Esophagus squamous epithelium (tissue), 5 donors: ENCODE measurements at places on chromosomes 12 and 14. TPM values are rescaled to one million over a fixed set of nuclear protein-coding genes. Genes with fewer than 3 reads are reported as not detected.

The KCNK10 gene
- 1.2 TPM for total RNA-seq

DNA sequence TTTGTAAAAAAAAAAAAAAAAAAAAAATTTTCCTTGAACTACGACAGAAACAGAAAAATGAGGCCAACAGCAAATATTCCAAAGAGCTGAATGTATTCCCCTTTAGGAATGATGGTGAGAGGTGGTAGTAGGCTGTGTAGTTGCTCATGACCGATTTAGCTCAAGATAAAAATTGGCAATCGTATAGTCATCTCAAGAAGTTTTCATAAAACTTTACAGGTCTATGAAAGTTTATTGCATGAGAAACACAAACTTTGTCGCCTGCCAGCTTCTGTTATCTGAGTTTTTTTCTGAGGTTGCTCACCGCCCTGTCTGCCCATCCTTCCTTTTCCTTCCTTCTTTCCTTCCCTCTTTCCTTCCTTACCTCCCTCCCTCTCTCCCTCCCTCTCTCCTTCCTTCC, 605.5 kb downstream of the BCL11B start:
- no peaks in the 10 kb centered on the region for H3K27me3 ChIP-seq
- H3K4me3 ChIP-seq, result no peak overlapping the region
- no peaks in the 10 kb centered on the region for H3K36me3 ChIP-seq
- no peak overlapping the region for H3K27ac ChIP-seq

The LTBP2 gene
- 20.9 TPM for total RNA-seq

GRCh38 chr12:104520242-104520900, 63.6 kb downstream of the CHST11 start:
- H3K4me1 ChIP-seq, result peaks cover 33% of the 10 kb centered on the region
- H3K27me3 ChIP-seq, result no peaks in the 10 kb centered on the region
- no peak for DNase-seq
- H3K4me3 ChIP-seq, result no peak overlapping the region
- H3K27ac ChIP-seq, result no peak overlapping the region
- H3K36me3 ChIP-seq, result no peaks in the 10 kb centered on the region

GRCh38 chr12:69687390-69687789, 11.7 kb downstream of the BEST3 start:
- no peak overlapping the region for H3K27ac ChIP-seq
- H3K36me3 ChIP-seq, result no peaks in the 10 kb centered on the region
- no peaks in the 10 kb centered on the region for H3K27me3 ChIP-seq
- H3K4me1 ChIP-seq, result peaks cover 14% of the 10 kb centered on the region

DNA sequence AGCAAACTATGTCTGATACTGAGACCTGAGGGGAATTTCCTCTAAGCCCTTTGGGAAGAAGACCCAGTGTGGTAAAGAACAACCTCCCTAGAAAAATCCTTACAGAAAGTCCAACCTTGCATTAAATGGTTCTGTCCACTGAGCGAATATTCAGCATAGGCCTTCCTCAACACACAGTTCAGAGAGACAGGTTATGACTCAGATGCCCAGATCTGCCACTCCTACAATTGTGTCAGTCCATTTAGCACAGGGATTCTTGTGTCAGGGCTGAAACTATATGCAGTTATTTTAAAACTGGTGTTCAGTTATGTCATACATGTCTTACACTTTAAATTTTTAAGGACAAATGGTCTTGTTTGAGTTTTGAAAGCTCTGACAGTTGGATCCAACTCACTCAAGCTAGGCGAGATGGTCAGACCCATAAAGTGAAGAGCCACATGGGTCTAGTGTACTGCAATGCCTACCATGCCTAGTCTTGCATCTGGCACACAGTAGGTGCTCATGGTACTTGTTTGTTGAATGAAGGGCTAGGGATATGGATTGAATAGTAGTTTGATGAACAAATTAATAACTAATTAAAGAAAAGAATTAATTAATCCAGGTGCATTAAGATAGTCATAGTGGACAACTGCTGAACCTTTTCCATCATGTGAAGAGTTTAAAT, 207.5 kb upstream of the PWP1 start:
- no peaks in the 10 kb centered on the region for H3K36me3 ChIP-seq
- no peak overlapping the region for H3K27ac ChIP-seq
- no peak overlapping the region for H3K4me3 ChIP-seq
- DNase-seq, result no peak
- no peaks in the 10 kb centered on the region for H3K27me3 ChIP-seq
- no peaks in the 10 kb centered on the region for H3K4me1 ChIP-seq

GRCh38 chr14:94921882-94922585, 152.1 kb upstream of the GSC start:
- no peak overlapping the region for H3K4me3 ChIP-seq
- DNase-seq, result no peak
- no peaks in the 10 kb centered on the region for H3K4me1 ChIP-seq
- H3K36me3 ChIP-seq, result no peaks in the 10 kb centered on the region
- no peaks in the 10 kb centered on the region for H3K27me3 ChIP-seq

DNA sequence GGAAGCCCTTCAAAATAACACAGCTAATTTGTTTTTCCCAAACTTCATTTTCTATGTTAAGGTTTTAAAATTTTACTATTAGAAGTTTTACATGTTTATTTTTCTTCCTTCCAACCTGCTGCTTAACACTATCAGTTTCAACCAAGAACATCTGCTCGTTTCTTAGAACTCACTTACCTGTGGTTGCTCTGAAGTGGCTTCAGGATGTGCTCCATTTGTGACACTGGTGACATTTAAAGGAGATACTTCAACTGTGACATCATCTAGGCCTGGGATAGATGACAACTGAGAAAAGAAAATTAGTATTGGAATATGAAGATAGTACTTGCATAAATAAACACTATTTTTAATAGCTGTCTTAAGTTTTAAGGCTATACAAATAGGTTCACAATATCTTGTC, 17.9 kb downstream of the WASHC3 start:
- no peak overlapping the region for H3K27ac ChIP-seq
- no peak for DNase-seq
- no peak overlapping the region for H3K4me3 ChIP-seq
- H3K27me3 ChIP-seq, result no peaks in the 10 kb centered on the region
- H3K4me1 ChIP-seq, result no peaks in the 10 kb centered on the region

The DEPDC4 gene
- 0.76 TPM for total RNA-seq

- peaks cover 8% of the 10 kb centered on the region for H3K4me1 ChIP-seq
- no peak overlapping the region for H3K27ac ChIP-seq
- no peak overlapping the region for H3K4me3 ChIP-seq
- H3K27me3 ChIP-seq, result peaks cover 5% of the 10 kb centered on the region
These were observed 4.6 kb upstream of the ZDHHC22 start for GRCh38 chr14:77145975-77146740.

The PPM1H gene
- not detected for total RNA-seq

- H3K4me3 ChIP-seq, result no peak overlapping the region
- H3K27ac ChIP-seq, result no peak overlapping the region
- no peaks in the 10 kb centered on the region for H3K36me3 ChIP-seq
- H3K4me1 ChIP-seq, result no peaks in the 10 kb centered on the region
These were observed 10.8 kb upstream of the SMOC1 start for GRCh38 chr14:69868363-69868963.

The GPRC5D gene
- total RNA-seq, result 0.95 TPM
